ENCODE measurements at places on chromosomes 2 and 18.

- no peak for DNase-seq
These were observed 42.4 kb downstream of the CYB5A start for GRCh38 chr18:74249181-74249968.

DNA sequence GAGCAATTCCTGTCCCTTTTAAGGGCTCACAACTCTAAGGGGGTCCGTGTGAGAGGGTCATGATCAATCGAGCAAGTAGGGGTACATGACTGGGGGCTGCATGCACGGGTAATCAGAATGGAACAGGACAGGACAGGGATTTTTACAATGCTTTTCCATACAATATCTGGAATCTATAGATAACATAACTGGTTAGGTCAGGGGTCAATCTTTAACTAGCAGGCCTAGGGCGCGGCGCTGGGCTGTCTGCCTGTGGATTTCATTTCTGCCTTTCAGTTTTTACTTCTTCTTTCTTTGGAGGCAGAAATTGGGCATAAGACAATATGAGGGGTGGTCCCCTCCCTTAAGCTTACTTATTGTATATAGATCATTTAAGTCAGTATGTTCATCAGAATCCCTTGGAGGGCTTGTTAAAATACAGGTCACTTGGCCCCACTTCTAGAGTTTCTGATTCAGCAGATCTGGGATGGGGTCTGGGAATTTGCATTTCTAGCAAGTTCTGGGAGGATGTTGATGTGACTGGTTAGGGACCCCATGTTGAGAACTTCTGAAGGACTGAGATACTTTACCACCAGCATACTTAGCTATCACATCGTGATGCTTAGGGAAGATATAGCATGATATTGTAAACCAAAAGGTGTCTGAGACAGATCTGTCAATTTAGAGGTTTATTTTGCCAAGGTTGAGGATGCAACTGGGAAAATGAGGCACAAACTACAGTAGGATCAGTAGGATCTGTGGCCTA, 2.8 kb upstream of the INPP4A start:
- DNase-seq, result no peak

DNA sequence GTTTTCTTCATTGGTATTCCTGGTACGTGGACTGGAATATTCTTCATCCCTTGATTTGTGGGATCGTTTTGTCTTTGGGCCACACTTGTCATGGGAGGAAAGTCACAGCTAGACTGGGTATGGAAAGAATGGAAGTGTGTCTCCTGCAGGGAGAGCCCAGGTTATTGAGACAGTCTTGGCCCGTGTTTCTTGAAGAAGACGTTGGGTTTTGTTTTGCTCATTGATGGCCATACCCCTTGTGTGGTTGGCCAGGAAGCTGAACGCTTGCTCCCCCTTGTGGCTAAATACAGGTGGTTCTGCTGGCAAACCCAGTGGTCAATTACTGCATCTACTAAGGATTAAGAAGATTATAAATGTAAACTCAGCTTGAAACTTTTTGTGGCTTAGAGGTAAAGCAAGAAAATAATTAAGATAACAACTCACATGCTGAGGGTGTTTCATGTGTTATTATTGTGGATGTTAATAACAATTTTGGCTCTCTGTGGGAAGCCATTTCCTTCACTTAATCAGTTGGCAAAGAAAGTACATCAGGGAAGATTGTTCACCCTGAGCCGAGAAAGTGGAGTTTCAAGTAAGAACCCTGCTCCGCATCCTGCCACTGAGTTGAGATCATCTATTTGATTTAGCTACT, 91.8 kb downstream of the NEDD4L start:
- DNase-seq, result peak; percentile 71

DNA sequence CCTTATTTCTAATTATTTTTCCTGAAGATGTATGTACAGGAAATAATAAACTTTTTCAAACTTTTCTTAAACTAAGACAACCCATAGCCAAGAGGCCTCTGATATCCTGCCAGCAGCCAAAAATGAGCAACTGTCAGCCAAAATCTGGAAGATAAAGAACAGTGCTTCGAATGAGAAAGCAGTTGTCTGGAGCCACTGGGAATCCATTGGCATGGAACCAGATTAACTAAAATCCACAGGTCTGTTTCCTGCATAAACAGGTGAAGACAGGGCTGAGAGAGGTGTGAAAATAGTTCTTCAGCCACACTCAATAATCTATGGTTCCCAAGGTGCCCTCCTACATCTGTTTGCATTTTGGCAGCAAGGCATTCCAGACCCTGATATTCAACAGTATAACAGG, 1076.7 kb upstream of the PIK3C3 start:
- no peak for DNase-seq

GRCh38 chr2:26494891-26495290, 17.0 kb upstream of the OTOF start:
- no peak for DNase-seq

GRCh38 chr18:70672581-70672980, 383.7 kb downstream of the SOCS6 start:
- DNase-seq, result no peak

DNA sequence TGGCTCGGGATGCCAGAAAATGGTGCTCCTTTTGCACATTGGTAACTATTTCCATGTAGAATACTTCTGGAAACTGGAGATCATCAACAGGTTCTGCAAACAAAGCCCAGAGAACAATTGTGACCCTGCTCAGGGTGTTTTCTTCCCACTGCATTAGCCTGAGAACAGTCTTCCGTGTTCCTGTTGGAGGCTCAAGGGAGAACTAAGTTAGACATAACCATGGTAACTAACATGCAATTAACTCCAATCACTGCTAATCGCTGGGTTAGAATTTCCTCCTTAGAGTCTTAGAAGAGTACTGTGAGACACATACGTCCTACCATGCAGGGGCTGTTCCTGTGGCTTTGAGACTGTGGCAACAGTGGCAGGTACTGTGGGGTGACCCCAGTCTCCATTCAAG, 36.0 kb upstream of the PDIA6 start:
- no peak for DNase-seq

DNA sequence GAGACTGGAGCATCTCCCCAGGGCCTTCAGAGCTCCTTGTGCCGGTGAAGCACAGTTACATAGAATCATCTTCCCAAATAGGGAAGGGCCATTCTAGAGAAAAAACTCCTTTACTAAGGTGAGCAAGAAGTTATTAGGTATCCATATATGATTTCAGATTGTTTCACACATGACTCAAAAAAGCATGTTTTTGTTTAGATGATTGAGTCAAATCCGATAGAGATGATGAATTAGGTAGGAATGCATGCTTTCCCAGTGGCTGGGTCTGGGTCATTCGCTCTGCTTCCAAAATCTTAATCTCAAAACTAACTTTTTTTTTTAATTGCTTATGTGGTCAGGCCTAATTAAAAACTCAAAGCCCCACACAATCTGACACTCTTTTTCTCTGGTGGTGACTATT, 3.8 kb downstream of the NT5C1B start:
- no peak for DNase-seq

GRCh38 chr2:190695739-190696138, 46.9 kb downstream of the NAB1 start:
- DNase-seq, result no peak

DNA sequence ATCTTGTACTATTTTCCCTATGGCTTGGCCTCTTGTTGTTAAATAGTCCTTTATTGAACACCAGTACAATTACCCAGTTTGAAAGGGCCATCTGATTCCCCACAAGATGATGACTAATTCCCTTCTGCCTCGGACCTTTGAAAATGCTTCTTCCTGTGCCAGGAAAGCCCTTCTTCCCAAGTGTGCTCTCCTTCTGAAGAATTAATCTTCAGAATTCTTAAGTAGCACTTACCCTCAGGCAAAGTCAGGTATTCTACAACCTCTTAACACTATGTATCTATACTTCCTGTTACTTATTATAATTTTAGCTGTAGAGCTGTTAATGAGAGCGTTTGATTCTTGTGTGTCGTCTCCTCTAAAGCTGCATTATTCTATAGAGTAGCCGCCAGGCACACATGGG, 28.6 kb upstream of the MEX3C start:
- no peak for DNase-seq

Data from NCI-H2227 treated with DMSO at 0.1 percent for 48 hours (cell line).